ENCODE measurements at places on chromosomes 12 and 14.

- no peak for DNase-seq
Measured at GRCh38 chr14:29056041-29056566, 289.5 kb downstream of the FOXG1 start.

GRCh38 chr12:21940549-21941505 is at the start of gene ABCC9:
Gene ABCC9, minus strand, starts transcription at chr12:21941426. Its CDS starts 4,752 bp downstream, at chr12:21936674.
- no peak for DNase-seq

DNA sequence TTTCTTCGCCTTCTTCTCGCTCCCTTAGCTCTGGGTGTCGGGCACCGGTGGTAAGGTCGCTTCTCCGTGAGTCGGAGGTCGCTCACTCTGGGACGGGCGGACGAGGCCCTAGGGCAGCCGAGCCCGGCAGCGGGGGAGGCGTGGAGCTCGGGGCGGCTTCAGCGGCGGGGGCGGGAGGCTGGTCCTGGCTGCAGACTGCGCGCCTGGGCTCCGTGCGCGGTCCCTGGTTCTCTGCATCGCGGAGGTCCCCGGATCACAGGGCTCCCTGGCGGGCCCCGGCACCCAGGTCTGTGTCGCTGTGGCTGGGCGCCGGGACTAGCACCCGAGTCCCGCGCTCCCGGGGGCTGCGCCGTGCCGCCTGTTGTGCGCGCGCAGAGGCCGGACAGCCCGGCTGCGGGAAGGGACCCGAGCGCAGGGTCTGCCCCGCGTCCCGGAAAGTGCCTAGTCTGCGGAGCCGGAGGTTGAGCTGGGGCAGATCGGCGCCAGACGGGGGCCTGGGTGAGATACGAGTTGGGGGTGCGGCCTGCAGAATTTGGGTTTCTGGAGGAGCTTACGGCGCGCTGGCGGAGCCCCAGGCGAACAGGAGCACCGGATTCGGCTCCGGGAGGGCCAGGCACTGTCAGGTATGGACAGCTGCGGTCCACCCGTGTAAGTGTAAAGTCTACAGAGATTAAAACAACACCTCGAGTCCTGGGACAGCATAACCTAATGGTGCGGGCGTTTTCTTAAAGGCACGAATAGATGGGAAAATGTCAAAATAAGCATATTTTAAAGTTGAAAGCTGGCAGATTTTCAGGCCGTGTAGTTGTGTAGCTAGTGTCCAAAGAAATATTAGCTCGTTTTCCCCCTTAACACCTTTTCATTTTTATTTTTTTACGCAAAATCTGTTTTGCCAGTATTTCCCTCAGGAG is 713 bp downstream of the FRMD6 start:
- no peak for DNase-seq

DNA sequence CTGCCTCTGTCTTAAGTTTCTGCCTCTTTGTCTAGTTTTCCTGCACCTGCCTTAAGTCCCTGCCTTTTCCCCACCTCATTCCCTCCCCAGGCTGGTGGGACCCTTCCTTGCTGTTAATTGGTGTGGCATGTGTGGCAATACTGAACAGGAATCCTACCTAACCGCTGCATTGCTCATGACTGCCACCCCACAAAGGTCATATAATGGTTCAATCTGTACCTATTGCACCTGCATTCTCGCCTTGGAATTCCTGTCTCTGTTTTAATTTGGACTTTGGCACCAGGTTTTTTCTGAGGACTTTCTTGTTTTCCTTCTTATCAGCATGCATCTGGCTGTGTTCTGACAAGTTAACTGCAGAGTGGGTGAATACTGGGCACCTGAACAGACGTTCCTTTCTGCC is 966.2 kb upstream of the TMEM132C start:
- DNase-seq = no peak

DNA sequence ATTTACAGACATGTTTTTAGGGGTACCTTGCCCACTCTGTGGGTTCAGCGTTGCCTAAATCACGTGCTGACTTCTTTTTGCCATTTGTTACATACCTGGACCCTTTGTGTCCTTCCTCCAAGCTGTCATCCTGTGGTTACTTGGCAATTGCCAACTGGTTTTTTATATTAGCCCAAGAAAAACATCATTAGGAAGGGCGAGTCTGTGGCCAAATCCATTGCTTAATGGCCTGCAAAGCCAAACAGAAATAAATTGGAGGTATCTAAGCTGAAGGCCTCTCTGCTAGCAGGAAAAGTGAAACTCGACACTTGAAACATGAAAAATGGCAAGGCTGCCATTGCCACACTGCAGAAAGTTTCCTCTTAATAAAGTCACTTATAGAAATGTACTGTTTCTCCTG is 190.4 kb downstream of the NUAK1 start:
- no peak for DNase-seq

DNA sequence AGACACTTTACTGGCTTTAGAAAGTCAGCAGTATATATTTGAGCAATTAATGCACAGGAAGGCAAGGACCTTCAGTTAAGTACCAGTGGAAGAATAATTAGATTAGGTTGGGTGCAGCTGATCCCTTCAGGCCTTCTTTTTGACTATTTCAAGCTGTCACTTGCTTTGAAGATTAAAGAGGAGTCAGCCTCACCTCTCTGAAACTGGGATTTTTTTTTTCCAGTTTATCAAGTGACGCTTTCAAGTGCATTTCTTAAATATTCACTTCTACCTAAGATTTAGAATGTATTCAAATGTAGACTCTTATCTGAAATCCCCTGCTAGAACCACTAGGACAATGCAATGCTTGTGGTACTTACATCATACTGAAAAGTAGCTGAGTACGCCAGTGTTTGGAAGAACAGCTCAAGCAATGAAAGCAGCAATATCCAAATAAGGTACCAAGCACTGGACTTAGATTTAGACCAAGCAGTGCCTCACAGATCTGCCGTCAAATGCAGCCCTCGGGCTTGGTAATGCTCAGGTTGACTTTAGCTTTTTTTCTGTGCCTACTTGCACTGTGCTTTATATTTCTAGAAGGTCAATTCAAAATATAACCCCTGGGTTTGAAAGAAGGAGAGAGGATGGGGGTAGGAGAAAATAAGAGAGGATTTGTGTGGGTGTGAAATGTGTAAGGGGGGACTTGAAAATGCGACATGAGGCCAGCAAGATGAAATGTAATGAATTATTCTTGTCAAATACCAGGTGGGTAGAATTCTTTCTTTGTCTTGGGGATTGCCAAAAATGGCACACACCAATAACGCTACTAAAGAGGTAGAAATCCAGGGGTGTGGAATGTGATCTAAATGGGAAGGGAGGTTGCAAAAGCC is 3.7 kb upstream of the FERMT2 start:
- DNase-seq = no peak

DNA sequence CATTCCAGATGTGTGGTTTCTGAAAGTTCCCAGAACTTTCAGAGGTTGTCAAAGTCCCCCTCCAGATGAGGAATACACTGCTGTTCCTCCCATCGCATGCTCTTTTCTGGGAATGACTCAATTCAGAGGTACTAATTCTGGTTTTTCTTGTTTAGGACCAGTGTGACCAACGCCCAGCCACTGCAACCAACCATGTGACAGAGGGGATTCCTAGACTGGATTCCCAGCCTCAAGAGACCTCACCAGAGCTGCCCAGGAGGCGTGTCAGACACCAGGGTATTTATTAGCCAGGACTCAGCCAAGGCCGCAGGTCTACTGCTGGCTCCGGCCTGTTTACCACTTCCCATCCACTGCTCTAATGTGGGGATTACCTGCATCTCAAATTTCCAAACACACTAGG is 24.2 kb downstream of the TRAFD1 start:
- no peak for DNase-seq

- no peak for DNase-seq
Measured at GRCh38 chr14:50773632-50774541, 57.1 kb downstream of the NIN start.

- no peak for DNase-seq
Measured at GRCh38 chr14:98234208-98234607, 1037.8 kb downstream of the BCL11B start.

DNA sequence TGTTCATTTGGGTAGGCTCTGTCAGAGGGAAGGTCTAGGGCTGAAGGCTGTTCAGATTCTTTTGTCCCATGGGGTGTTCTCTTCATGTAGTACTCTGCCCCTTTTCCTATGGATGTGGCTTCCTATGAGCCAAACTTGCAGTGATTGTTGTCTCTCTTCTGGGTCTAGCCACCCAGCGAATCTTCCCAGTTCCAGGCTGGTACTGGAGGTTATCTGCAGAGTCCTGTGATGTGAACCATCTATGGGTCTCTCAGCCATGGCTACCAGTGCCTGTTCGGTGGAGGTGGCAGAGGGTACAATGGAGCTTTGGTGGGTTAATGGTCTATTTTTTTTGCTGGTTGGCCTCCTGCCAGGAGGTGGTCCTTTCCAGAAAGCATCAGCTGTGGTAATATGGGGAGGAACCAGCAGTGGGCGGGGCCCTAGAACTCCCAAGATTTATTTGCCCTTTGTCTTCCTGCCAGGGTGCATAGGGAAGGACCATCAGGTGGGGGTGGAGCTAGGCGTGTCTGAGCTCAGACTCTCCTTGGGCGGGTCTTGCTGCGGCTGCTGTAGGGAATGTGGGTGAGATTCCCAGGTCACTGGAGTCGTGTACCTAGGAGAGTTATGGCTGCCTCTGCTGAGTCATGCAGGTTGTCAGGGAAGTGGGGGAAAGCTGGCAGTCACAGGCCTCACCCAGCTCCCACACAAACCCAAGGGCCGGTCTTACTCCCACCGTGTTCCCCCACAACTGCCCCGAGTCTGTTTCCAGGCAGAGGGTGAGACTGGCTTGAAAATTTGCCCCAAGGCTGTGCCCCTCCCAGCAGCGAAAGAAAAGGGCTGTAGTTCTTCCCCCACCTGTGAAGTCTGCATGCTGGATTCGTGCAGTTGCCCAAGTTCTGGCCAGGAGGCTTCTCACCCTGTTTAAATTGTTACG is 17.5 kb downstream of the MTRFR start:
- DNase-seq = no peak

DNA sequence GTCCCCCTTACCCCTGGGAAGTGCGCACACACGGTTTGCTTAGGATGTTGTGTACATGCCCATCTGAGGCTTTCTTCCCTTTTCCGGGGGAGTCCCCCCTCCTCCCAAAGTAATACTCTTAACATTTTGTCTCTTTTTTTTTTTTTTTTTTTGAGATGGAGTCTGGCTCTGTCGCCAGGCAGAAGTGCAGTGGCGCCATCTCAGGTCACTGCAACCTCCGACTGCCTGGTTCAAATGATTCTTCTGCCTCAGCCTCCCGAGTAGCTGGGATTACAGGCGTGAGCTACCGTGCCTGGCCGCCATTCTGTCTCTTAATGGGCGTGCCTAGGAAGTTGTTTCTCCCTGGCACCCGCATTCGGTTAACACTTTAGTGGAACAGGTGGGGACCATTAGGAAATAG is 4.5 kb upstream of the GMFB start:
- DNase-seq = no peak

DNA sequence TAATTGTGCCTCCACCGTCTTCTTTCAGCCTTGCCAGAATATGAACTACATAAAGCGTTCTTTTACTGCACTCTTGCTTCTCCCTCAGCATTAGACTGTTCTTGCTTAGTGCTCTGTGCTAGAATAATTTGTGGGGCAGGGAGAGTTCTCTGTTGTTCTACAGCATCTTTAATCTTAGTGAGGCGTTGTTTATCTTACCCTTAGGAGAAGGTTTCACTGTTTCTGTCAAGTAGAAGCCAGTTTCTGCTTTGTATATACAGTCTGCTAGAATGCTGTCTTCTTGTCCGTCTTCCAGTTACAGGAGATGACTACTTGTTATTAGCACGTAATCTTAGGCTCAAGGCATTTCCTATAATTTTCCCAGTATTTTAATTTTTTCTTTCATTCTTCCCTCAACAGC is 458.0 kb downstream of the FLRT2 start:
- no peak for DNase-seq

GRCh38 chr12:122836027-122836921 is 1.0 kb downstream of the HIP1R start:
- no peak for DNase-seq

DNA sequence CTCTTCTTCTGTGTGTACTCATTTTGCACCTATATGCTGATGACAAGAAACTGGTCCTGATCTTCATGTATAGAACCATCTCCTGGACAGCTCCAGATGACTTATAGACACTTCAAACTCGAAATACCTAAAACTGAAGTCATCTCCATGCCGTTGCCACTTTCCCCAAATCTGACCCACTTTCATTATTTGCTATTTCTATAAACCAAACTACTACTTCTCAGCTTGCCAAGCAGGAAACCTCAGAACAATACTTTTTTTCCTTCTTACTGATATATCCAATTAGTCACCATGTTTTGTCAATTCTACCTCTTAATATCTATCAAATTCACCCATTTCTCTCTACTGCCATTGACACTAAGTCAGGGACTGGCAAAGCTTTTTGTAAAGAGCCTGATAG is 14.8 kb downstream of the SGPP1 start:
- DNase-seq = no peak

- no peak for DNase-seq
Measured at GRCh38 chr12:6206327-6206726, 6.1 kb downstream of the CD9 start.

DNA sequence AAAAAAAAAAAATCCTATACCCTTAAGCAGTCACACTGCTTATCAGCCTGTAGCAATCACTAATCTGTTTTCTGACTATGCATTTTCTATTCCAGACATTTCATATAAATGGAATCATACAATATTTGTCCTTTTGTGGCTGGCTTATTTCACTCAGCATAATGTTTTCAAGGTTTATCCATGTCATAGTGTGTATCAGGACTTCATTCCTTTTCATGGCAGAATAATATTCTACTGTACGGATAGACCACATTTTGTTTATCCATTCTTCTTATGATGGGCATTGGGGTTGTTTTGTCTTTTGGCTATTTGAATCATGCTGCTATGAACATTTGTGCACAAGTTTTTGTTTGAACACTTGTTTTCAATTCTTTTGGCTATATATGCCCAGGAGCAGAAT is 8.6 kb upstream of the KSR2 start:
- DNase-seq = no peak

DNA sequence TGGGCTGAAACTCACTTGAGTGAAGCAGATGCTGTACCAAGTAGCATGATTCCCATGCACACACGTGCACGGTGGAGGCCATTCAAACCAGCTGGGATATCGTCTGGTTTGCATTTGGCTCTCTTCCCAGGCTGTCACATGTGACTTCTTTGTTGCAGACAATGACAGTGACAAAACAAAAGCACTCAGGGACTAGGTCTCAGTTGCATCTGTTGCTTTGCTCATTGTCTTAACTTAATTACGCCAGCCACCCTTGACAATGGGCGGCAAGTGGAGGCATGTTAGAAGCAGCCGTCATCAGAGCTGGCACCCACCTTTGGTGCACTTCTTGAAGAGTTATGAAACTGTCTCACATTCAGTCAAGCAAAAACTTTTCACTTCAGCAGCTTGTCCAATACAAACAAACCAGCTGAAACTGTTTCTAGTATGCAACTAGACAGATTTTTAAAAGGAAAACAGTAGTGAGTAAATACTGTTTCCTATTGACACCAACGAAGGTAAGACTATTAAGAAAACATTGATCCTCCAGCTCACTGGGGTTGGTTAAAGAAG is 74.3 kb downstream of the IGF1 start:
- no peak for DNase-seq

GRCh38 chr12:105562199-105562971 is 231.9 kb downstream of the C12orf75 start:
- no peak for DNase-seq
